ENCODE measurements at places on chromosomes 1 and 21.

DNA sequence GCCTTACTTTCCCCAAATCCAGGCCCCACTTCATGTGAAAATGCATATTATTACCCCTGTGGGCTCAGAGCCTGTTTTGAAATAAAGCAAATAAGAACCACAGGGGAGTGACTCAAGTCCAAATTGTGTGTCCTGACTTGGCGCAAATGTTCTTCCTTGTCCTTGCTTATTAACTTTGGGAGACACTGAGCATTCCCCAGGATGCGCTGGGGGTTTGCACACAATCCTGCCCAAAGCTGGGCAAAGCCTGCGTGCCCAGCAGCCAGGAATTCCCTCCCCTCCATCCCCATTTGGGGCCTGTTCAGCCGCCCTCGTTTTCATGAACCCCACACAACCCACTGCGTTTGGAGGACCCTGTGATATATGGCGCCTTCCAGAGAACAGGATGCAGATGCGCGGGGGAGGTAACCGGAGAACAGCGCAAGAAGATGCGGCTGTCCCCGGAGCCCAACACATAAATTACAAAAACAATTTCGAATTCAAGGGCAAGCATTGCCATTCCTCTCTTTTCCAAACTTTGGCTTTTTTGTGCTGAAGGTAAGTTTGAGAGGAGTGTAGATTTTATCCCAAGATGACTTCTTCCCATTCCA lies 42.4 kb upstream of the CLDN14 start:
- DNase-seq = no peak

GRCh38 chr1:228178737-228179684 lies 13.4 kb downstream of the IBA57 start:
- no peak for DNase-seq

DNA sequence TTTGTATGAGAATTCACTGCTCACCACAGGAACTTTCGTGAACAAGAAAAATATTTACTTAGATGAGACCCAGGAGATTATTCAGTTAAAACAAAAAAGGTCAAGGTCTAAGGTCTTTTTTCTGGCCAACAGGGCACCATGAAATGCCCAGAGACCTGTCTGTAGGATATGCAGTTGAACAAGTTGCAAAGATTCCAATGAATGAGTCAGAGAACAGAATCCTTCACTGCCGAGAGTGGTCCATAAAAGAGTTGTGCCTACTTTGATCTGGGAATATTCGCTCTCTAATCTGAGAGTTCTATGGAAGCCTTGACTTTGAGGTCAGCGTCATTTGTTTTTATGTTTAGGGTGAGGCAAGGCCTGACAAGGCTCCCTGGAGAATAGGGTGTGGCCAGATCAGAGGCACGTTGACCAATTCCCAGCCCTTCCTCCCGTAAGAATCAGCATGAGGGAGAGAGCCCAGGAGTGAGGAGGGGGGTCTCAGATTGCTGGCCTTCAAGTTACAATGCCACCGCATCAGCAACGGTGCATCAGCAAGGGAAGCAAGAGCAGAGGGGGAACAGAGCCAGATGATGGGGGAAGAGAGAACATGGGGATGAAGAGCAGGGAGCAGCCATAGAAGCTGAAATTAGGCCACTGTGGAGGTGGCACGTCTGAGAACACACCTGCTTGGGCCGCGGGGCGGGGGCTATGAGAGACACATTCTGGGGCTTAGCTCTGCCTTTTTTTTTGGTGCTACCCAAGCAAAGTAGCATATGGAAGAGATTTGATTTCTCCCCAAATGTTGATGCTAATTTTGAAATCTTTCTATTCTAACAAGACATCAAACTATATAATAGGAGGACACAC lies 206.4 kb upstream of the RAB4A start:
- DNase-seq = no peak

DNA sequence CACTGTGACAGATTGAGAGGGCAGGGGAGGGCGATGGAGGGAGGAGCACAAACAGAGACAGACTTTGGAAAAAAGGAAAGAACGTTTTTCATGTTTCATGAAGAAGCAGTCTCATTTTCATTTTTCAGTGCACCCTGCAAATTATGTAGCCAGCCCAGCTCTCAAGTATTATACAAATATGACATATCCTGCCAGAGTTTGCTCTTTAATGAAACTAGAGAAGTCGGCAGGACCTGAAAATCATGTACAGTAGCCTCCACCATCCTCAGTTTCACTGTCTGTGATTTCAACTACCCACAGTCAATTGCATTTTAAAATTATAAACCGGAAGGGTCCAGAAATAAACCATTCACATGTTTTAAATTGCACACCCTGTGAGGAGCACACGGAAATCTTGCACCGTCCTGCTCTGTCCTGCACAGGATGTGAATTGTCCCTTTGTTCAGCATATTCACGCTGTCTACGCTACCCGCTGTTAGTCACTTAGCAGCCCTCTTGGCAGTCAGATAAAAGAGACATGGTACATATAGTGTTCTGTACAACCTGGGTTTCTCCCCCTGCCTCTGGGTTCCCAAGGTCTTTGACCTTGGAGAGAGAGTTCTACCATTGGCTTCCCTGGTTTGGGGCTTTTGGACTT lies 13.6 kb upstream of the ADARB1 start:
- no peak for DNase-seq

DNA sequence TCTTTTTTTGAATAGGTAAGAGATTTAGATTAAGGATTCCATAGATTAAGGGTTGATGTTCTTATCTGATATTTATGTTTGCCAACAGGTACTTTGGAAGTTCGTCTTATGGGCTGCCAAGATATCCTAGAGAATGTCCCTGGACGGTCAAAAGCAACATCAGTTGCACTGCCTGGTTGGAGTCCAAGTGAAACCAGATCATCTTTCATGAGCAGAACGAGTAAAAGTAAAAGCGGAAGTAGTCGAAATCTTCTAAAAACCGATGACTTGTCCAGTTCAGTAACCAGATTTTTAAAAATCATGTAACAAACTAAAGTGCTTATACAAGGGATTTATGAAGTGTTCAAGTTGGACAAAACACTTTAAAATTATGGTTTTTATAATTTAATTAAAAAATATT lies 100.5 kb downstream of the PKN2 start:
- DNase-seq = no peak

DNA sequence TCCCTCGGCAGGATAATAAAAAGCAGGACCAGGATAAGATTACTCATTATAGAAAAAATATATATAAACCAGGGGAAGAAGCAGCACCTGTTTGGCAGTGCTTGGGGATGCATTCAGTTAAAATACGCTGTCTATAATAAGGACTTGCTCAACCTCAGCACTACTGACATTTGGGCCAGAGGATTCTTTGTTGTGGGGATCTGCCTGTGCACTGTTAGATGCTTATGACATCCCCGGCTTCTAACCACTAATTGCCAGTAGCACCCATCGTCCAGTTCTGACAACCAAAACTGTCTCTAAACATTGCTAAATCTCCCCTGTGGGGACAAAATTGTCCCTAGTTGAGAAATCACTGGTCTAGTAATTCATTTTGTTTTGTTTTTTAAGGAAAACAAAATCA lies 242.1 kb downstream of the SLC45A1 start:
- no peak for DNase-seq

DNA sequence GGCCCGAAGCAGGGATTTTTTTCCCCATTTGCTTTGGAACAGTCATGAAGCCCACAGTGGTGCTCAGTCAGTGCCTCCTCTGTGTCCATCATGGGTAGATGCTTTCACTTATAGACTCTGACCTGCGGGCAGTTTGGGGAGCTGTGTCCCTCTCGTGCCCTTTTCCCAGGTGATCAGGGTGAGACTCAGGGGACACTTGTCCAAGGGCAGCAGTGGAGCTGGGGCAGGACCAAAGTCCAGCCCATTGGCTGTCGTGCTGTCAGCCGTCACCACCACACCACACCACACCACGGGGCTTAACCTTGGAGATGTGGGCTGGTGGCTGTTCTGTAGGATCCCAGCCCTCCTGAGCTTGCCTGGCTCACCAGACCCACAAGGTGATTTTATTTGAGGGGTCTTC lies 34.9 kb downstream of the SIM2 start:
- DNase-seq = no peak

DNA sequence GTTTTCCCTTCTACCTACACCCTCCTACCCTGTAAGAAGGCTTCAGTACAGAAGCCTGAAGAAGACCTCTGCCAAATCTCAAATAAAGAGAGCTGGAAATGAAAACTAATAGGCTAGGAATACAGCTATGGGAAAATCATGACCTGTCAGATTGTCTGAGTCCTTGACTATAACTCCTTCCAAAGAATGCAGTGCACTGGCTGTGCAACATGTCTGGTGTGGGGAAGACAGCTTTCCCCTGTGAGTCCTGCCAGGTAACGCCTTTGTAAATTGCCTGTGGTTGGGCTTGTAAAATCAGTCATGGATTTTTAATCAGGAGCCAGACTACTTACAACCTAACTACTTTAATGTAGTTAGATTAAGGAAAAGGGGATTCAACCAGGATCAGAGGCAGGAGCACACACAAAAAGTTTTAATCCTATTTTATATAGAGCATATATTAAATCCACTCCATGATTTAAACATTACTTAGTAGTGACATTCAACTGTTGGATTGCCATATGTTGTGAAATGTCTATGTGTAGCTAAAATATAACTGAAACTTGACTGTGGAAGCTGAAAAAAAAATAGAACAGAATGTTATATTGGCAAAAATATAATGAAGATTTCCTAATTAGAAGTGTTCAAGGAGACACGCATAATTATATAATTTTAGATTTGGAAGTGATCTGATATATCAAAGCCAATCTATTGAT lies 1667.8 kb downstream of the KCNT2 start:
- no peak for DNase-seq

- DNase-seq = no peak
Measured at GRCh38 chr1:23816906-23817305, 8.3 kb downstream of the HMGCL start.

DNA sequence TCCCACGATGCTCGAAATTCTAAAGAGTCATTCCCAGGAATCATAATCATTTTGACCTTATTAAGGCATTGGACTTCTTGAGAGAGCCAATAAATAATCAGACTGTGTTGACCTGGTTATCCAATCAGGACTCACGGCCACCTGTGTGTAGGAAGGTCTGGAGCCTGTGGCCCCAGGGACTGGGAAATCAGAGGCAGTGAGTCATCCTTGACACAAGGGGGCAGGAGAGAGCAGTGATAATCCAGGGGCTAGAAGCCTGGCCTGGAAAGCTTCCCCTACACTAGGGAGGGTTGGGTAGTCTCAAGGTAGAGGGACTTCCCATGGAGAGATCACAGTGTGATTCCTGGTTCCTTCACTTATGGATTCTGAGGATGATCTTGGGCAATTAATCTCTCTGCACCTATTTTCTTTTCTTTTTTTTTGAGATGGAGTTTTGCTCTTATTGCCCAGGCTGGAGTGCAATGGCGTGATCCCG lies 4.7 kb downstream of the MR1 start:
- peak; percentile 76 for DNase-seq

DNA sequence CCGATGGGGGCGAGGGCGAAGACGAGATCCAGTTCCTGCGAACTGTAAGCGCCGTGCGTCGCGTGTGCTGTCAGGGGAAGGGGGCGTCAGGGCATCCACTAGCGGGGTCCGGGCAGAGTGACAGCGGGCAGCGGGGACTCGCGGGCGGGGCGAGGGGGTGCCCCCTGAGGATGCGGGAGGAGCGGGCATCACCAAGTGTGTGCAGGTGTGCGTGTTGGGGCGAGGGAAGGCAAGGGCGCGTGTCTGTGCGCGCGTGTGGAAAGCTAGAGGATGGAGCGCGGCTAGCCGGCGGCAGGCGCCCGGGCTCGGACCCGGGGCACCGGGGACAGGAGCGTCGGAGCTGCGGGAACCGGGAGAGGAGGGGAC lies 525 bp downstream of the RYR2 start:
- DNase-seq = no peak
